Uterine smooth muscle cell (primary cell): ENCODE measurements at places on chromosomes 7 and 10. TPM values are rescaled to one million over a fixed set of nuclear protein-coding genes. Genes with fewer than 3 reads are reported as not detected.

PNLIPRP2 gene
- total RNA-seq, result not detected in 2 replicates

UCMA gene
- total RNA-seq, result not detected in 2 replicates

TMEM270 gene
- not detected in 2 replicates for total RNA-seq

VWA2 gene
- total RNA-seq, result not detected in 2 replicates

C10orf90 gene
- total RNA-seq, result not detected in 2 replicates

LIPF gene
- total RNA-seq, result not detected in 2 replicates

LBX1 gene
- total RNA-seq, result not detected in 2 replicates

DYDC2 gene
- total RNA-seq, result not detected in 2 replicates

ERVW-1 gene
- total RNA-seq, result not detected in 2 replicates

UPK3BL2 gene
- total RNA-seq, result 0.44 and 0.87 TPM in 2 replicates

HOXA9 gene
- 8.6 and 13.6 TPM in 2 replicates for total RNA-seq

MEST gene
- 5.5 and 14.2 TPM in 2 replicates for total RNA-seq

NRCAM gene
- 0.33 and 0.62 TPM in 2 replicates for total RNA-seq

EBLN1 gene
- not detected in 2 replicates for total RNA-seq

PPP1R17 gene
- total RNA-seq, result under 0.01 TPM in 1 of 2 replicates, not detected in the other

NXPH1 gene
- total RNA-seq, result not detected in 2 replicates

TMEM26 gene
- total RNA-seq, result 0.50 and 0.66 TPM in 2 replicates

PRPS1L1 gene
- total RNA-seq, result not detected in 2 replicates

DPP6 gene
- 0.11 and 0.50 TPM in 2 replicates for total RNA-seq

PALD1 gene
- under 0.01 and 0.11 TPM in 2 replicates for total RNA-seq

FBXL13 gene
- total RNA-seq, result 1.1 and 1.2 TPM in 2 replicates

CC2D2B gene
- not detected in 2 replicates for total RNA-seq

AFAP1L2 gene
- 0.22 and 1.4 TPM in 2 replicates for total RNA-seq

STRIP2 gene
- total RNA-seq, result 8.7 and 14.8 TPM in 2 replicates

ELMO1 gene
- 0.50 and 0.55 TPM in 2 replicates for total RNA-seq

AGAP5 gene
- total RNA-seq, result 2.7 and 3.4 TPM in 2 replicates

SORCS3 gene
- total RNA-seq, result under 0.01 TPM in 1 of 2 replicates, not detected in the other

ATRNL1 gene
- total RNA-seq, result 0.62 and 1.00 TPM in 2 replicates

RBAK gene
- 7.7 and 9.0 TPM in 2 replicates for total RNA-seq

CUZD1 gene
- total RNA-seq, result 0.33 and 0.50 TPM in 2 replicates

SPDYE16 gene
- total RNA-seq, result 0.12 TPM in 1 of 2 replicates, not detected in the other

ZNF488 gene
- total RNA-seq, result under 0.01 TPM in 2 replicates

RADIL gene
- total RNA-seq, result 0.50 and 1.1 TPM in 2 replicates

CAV1 gene
- 296 and 541 TPM in 2 replicates for total RNA-seq

RBM20 gene
- under 0.01 TPM in 2 replicates for total RNA-seq

EPDR1 gene
- 12.8 and 24.2 TPM in 2 replicates for total RNA-seq

HACD1 gene
- total RNA-seq, result 32.0 and 42.6 TPM in 2 replicates

OIT3 gene
- under 0.01 TPM in 1 of 2 replicates, not detected in the other for total RNA-seq

GSTO2 gene
- total RNA-seq, result 1.7 and 5.1 TPM in 2 replicates

TMEM176B gene
- total RNA-seq, result 0.12 TPM in 1 of 2 replicates, not detected in the other

CPA2 gene
- not detected in 2 replicates for total RNA-seq

PLEKHS1 gene
- not detected in 2 replicates for total RNA-seq
